ENCODE measurements at places on chromosomes 1 and 21.

DNA sequence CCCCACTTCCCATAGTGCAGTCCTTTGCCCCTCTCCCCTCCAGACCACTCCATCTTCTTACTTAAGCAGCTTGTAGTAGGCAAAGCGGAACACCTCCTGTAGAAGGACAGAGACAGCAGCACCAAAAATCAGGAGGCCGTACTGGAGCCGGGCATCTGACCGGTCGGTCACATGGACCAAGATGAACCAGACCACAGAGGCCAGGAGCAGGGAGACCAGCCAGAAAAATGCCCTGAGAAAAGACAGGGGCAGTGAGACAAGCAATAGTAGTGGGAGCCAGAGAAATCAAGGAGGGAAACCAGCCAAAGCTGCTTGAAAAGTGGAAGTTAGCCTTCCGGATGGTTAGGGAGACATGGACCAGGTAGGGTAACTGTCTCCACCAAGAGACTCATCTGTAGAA is 920 bp downstream of the APH1A start:
- no peak for DNase-seq

DNA sequence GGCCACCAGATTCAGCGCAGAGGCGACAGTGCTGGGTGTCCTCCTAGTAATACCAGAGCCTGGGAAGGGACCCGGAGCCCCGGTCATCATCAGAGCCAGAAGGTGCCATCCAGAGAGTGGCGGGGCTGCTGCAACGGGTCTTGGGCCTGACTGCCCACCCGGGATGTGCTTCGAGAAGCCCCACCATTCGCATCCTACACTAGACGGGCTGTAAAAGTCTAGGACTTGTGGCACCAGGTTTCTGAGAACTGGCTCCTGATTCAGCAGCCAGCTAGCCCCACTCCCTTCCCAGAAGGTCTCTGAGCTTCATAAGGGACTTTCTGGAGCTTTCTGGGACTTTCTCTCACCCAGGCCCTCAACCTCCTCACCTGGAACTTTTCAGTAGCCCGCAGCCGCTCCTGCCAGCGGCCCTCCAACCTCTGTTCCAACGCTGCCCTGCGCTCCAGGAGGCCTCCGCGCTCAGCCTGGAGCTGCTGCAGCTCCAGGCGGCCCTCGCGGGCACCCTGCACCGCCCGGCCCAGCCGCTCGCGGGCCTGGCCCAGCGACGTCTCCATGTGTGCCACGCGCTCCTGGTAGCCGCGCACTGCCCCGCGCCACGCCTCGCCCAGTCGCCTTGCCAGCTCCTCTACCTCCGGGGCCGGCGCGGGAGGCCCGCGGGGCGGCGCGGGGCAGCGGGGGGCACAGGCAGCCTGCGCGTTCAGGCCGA is 940 bp downstream of the NES start:
- no peak for DNase-seq

DNA sequence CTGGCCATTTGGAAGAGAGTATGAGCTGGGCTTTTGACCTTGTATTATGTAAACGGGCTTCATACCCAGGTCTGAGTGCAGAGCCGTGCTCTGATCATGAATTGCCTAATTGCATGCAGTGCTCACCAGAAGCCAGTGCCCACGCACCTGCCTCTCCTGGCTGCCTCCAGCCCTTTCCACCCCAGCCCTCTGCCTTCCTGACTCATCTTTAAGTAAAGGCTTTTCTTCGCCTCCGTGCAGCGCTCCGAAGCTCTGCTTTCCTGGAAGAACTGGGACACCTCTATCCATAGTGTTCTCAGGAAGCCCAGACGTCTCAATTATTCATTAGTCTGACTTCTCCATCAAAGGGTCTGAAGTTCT is 413.7 kb downstream of the PTPRU start:
- DNase-seq, result no peak

GRCh38 chr1:221994274-221994698 is 252.4 kb upstream of the DUSP10 start:
- DNase-seq, result peak; percentile 51

GRCh38 chr1:180571832-180572636 is 13.3 kb downstream of the OVAAL start:
- DNase-seq, result no peak

- DNase-seq, result no peak
Measured at GRCh38 chr1:171141688-171142415, 43.2 kb upstream of the FMO2 start.

DNA sequence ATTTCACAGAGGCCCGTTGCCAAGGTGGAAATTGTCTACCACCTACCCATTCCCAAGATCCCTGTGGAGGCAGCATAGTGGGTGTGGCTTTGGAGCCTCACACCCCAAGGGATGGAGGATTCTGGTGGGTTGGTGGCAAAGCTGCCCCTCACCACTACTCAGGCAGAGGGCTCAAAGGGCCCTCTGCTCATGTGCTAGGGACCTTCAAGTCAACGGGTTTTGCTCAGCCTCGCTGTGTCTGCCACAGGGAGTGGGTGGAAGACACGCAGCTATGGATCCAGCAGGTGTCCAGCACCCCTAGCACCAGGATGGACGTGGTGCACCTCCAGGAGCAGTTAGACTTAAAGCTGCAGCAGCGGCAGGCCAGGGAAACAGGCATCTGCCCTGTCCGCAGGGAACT is 2.3 kb downstream of the DNALI1 start:
- DNase-seq, result no peak

DNA sequence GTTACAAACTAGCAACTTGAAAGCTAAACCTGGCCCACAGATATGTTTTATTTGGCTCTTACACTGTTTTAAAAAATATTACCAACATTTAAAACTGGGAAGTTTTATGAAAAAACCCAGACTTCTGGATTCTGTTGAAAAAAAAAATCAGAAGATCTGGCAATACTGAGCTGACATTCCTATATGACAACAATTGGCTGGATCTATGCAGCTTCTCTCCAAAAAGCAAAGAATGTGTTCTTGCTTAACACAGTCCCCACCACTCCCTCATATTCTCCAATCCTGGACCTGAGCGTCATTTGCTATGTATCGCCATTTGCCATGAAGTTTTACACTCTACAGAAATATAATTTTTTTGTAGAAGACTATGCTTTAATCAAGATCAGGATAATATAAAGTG is 859.6 kb downstream of the LTN1 start:
- DNase-seq, result no peak

DNA sequence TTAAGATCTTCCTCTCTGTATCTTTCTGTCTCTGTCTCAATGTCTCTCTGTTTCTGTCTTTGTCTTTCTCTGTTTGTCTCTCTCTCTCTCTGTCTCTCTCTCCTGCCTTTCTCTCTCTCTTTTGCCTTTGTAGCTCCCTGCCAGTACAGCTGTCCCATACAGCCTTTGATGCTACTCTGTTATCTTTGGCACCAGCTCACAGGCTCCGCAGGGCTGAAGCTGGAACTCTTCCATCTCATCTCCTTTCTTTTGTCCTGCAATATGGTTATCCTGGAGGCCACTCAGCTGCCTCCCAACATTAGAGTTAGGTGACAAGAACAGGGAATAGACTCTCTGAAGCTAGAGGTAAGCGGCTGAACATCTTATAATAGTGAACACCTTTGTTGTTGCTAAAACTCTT is 354.3 kb upstream of the NEGR1 start:
- no peak for DNase-seq

DNA sequence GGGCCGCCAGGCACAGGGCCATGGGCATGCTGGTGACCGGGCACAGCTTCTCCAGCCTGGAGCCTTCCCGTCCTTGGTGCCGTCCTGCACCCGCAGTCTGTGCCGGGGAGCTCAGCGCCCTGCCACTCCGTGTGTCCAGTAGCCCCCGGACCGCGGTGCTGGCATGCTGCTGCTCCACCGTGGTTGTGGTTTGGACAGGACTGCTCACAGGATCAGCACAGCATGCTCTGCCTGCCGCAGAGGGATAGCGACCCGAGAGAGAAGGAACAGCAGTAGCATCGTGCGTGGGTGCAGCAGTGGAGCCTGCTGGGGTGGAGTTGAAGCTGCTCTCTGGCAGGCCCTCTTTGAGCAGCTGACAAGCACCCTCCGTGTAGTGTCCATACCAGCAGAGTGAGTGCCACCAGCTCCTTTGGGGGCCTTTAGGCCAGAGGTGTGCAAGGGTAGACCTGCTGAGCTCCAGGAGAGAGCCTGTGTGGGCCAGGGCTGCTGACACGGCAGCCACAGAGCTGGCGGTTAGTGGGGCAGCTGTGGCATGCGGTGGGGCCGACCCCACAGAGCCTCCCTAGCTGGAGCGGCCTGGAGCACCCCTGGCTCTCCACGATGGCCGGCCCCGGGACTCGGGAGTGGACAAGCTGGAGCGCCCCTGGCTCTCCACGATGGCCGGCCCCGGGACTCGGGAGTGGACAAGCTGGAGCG is 6.4 kb upstream of the PCBP3 start:
- DNase-seq, result no peak

GRCh38 chr1:47941609-47942239 is 55.5 kb downstream of the TRABD2B start:
- DNase-seq, result no peak

GRCh38 chr1:160624464-160624863 is 22.4 kb downstream of the SLAMF1 start:
- DNase-seq, result no peak

DNA sequence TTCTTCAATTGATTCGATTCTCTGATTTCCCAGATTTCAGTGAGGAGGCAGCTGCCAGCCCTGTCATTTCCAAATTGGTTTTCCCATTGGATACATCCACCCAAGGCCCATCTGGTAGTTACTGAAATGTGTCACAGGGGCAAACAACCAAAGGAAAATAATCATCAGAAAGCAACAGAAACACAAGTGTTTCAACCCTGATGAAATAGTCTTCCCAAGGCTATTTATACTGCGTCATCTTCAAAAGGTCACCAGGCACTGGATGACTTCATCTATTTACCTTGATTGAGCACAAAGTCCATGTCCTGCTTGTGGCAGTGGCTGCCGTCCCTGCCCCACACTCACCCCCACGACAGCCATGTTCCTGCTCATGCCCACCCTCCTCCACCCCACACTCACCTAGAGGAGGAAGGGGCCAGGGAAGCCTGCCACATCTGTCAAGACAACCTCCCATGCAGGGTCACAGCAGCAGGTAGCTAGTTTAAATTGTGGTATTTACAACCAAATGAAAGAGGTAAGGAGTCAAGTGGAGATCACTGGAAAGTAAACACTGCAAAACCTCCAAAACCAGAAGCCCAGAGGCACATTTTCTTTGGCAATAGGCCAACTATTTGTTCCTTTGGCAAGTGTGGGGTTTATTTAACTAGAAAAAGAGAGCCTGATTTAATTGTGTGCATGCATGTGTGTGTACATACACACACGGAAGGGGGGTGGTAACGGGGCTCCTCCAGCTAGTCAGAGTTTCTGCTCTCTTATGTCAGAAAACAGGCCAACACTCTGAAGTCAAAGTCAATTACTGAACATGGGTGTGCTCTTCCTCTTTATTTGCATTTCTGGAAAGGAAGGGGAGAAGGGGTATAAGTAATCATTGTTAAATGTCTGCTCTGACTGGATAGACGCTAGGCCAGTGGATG is 49.5 kb upstream of the RAB4A start:
- DNase-seq, result no peak

- DNase-seq, result no peak
Measured at GRCh38 chr1:55347866-55348265, 132.7 kb upstream of the USP24 start.

DNA sequence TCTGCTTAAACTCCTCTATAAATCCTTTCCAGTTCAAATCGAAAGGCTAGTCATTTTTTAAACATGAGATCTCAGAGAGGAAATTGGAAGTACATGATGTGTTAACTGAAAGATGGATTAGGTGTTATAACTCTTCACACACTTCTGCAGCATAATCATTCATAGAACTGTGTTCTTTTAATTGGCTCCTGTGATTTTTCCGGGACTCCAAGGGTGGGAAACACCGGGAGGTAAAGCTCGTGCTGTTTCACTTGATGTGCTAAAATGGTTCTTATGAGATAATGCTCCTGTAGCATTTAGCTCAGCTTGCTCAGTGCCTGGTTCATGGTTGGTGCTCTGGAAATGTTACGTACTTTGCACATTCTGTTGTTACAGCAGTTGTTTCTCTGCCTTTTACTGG is 40.2 kb downstream of the CC2D1B start:
- no peak for DNase-seq

GRCh38 chr1:81327103-81327710 is 473.5 kb upstream of the ADGRL2 start:
- DNase-seq, result no peak

GRCh38 chr1:42961312-42962091 is 2.8 kb upstream of the SLC2A1 start:
- DNase-seq, result no peak

GRCh38 chr1:6077919-6078318 is 32.2 kb downstream of the KCNAB2 start:
- DNase-seq, result no peak

DNA sequence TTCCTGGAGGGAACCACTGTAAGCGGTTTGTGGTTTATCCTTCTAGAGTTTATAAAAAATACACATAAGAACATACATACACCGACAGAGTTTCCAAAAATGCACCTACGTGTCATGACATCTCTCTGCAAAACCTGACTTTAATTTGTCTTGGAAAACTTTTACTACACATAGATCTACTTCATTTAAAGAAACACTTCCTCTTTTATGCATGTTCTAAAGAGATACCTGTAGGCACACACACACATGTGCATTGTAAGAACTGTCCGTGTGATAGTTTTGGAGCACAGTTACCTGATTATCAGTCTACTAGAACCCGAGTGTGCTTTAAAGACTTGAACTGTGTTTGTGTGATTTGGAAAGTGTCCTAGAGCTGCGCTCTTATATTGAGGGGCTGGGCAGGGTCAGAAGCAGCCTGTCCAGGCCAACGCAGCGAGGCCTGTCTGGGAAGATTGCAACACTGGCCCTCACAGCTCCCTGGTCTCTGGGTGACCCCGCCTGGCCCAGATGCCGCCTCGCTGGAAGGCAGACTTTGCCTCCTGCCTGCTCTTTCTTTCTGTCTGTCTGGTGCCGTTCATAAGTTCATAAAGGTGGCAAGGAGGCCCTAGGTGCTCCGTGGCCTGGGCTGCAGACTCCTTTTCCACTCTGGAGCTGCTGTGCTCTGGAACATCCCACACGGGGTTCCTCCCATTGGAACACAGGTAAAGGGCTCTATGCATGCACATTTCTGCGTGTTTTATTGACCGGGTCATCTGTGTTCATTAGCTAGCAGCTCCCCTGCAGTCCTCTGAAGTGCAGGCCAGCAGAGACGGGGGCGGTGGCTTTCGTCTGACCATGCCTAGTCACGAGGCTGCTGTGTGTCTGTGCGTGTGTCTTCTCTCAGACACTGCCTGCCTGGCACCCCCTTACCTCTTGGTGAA is 46.3 kb downstream of the AGPAT3 start:
- no peak for DNase-seq

DNA sequence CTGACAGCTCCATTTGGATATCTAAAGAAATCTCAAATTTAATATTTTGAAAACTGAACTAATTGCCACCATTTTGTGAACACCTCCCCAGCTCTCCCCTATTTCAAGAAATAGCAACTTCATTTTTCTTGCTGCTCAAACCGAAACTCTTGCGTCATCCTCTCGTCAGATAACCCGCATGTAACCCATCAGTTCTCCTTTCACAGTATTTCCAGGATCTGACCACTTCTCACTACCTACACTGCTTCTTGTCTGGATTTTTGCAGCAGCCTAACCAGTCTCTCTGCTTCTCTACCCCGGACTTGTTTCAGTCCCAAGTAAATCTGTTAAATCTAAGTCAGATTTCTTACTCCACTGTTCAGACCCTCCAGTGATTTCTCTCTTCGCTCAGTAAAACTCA is 75.6 kb downstream of the MTR start:
- DNase-seq, result no peak

- no peak for DNase-seq
Measured at GRCh38 chr1:54254055-54254454, 54.1 kb downstream of the MRPL37 start.
